ENCODE measurements at places on chromosomes 6 and 20. TPM values are rescaled to one million over a fixed set of nuclear protein-coding genes. Genes with fewer than 3 reads are reported as not detected.

ADGRF5 gene
- total RNA-seq, result 22.3 TPM

DNA sequence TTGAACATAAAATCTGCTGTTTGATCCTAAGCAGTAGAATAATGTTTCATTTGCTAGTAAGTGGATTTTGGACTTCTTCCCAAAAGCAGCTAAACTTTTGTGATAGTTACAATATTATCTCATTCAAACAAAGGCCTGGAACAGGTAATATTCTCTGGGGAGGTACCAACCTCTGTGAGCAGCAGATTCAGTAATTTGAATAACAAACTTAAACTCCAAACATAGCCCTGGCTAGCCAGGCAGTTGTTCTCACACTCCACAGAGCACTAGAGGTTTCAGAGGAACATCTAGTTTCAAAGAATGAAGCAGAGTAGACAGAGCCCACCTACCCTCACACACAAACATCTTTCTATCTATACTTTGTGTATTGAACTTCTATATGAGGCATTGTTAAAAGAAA lies 40.9 kb downstream of the LGSN start:
- H3K4me1 ChIP-seq, result no peaks in the 10 kb centered on the region
- no peaks in the 10 kb centered on the region for H3K27me3 ChIP-seq
- H3K36me3 ChIP-seq, result no peaks in the 10 kb centered on the region
- H3K27ac ChIP-seq, result no peak overlapping the region

DNA sequence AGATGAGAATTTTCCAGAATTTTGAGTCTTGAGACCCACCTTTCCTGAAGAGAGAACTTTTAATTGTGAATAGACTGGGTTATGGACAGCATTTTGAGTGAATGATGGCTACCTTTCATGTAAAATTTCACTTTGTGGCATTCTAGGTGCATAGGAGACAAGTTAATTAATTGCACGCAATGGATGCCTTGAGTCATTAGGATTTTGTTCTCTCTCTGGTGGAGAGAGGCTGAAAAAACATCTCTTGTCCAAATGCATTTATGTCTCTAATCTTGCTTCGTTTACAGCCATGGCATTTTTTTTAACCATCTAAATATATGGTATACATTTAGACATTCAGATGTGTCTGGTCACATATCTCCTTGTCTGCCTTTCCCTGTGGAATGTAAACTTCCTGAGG lies 3.1 kb downstream of the RHAG start:
- no peaks in the 10 kb centered on the region for H3K27me3 ChIP-seq
- no peak overlapping the region for H3K27ac ChIP-seq
- no peak overlapping the region for H3K4me3 ChIP-seq
- DNase-seq, result no peak
- H3K36me3 ChIP-seq, result no peaks in the 10 kb centered on the region

- no peak for DNase-seq
- H3K27me3 ChIP-seq, result no peaks in the 10 kb centered on the region
- H3K4me1 ChIP-seq, result peaks cover 2% of the 10 kb centered on the region
- no peak overlapping the region for H3K4me3 ChIP-seq
- no peak overlapping the region for H3K27ac ChIP-seq
- H3K36me3 ChIP-seq, result no peaks in the 10 kb centered on the region
Observed at GRCh38 chr6:16229700-16230099, 8.7 kb upstream of the GMPR start.

- DNase-seq, result no peak
- H3K27ac ChIP-seq, result no peak overlapping the region
- H3K27me3 ChIP-seq, result no peaks in the 10 kb centered on the region
- H3K4me3 ChIP-seq, result no peak overlapping the region
- no peaks in the 10 kb centered on the region for H3K36me3 ChIP-seq
- no peaks in the 10 kb centered on the region for H3K4me1 ChIP-seq
Observed at GRCh38 chr6:161406646-161407045, 132.8 kb upstream of the AGPAT4 start.

DNA sequence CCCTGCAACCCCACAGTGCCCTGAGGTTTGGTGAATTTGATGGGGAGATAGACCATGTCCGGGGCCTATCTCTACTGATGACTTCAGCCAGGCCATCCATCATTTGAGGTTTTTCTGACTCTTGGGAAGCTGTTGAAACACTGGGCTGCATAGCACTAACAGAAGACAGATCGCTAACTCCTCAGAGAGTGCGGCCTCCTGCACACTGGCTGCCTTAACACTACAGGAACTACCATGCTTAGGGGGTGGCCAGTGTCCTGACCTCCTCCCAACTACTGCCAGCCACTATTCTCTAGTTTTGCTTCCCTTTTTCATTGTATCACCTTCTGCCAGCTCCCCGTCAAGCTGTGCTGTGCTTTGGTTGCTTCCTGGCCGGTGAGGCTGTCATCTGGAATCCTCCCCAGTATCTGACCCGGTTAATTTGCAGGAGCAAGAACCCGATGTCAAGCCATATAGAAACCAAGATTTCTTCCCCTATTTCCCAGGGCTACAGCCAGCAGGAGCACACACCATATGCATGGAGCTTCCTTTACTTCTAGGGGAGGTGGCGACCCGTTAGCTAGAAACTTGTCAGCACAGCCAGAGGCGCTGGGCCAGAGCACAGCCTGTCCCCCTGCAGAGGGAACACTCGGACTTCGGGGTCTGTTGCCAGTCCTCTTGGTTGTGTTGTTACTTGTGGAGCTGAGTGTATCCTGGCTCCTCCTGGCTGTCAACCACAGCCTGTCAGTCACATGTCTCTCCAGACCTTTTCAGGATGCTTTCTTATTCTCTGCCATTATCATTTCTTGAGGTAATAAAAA lies 57.3 kb upstream of the TRAF3IP2 start:
- H3K27me3 ChIP-seq, result no peaks in the 10 kb centered on the region
- no peak overlapping the region for H3K27ac ChIP-seq
- H3K4me1 ChIP-seq, result peaks cover 18% of the 10 kb centered on the region
- no peak for DNase-seq
- H3K4me3 ChIP-seq, result no peak overlapping the region

DNA sequence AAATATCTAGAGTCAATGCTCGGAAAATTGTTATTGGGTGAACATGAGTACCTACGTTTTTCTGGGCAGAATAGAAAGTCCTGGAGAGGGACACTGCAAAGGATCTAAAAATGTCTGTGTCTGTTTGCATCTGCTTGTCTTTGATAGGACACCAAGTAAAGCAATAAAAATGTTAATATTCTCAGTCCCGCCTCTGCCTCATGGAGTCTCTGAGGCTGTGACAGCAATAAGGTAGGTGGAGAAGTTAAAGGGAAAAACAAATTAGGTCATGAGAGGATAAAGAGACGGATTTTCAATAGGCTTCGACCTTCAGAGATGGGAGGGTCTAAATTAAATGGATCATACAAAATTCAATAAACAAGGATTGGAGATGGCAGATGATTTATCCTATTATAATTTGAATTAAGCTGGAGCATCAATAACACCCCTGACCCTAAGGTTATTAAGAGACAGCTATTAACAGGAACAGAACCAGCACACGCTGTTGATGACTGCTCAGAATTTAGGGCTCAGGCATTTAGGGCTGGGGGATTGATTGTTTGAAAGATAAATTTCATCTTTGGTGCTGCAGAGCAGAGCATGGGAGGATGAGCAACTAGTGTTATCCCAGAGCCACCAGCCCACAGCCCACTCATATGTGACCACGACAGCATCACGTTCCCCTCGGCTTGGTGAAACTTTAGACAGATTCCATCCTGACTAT lies 620.3 kb upstream of the CDH4 start:
- H3K27ac ChIP-seq, result no peak overlapping the region
- no peaks in the 10 kb centered on the region for H3K36me3 ChIP-seq
- H3K27me3 ChIP-seq, result no peaks in the 10 kb centered on the region

GRCh38 chr6:148770408-148771211 lies 23.8 kb downstream of the UST start:
- H3K36me3 ChIP-seq, result no peaks in the 10 kb centered on the region
- no peak overlapping the region for H3K4me3 ChIP-seq
- H3K27ac ChIP-seq, result no peak overlapping the region

DNA sequence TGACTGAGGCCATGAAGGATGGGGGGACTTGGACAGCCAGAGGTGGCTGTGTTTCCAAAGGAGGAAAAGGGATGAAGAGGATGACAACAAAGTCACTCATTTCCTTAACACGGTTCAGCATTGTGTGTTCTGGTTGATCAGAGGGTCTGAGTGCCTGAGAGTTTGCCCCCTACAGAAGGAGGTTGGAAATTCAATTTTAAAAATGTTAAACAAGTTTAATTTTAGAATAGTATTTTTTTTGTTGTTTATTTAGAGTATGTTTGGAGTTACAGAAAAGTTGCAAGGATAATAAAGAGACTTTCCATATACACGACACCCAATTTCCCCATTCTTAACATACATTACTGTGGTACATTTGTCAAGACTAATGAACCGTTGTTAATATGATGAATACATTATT lies 10.3 kb upstream of the VAPB start:
- no peak overlapping the region for H3K27ac ChIP-seq
- H3K36me3 ChIP-seq, result no peaks in the 10 kb centered on the region
- no peaks in the 10 kb centered on the region for H3K27me3 ChIP-seq
- no peaks in the 10 kb centered on the region for H3K4me1 ChIP-seq
- DNase-seq, result no peak
- no peak overlapping the region for H3K4me3 ChIP-seq

DNA sequence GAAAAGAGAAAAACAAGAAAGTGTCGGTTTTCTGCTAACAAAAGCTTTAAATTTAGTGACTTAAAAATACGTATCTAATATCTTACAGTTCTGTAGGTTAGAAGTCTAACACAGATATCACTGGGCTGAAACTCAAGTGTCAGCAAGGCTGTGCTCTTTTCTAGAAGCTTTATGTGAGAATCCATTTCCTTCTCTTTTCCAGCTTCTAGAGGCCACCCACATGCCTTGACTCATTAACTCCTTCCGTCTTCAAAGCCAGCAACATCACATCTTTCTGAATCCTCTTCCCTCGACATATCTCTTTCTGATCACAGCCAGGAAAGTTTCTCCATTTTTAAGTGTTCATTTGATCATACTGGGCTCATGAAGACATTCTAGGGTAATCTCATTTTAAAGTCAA lies 262.0 kb downstream of the MAFB start:
- H3K36me3 ChIP-seq, result no peaks in the 10 kb centered on the region
- no peak overlapping the region for H3K4me3 ChIP-seq
- H3K27me3 ChIP-seq, result no peaks in the 10 kb centered on the region
- H3K27ac ChIP-seq, result no peak overlapping the region
- DNase-seq, result no peak

BMP2 gene
- total RNA-seq, result 2.3 TPM

GRCh38 chr20:42701948-42702347 lies 487.8 kb downstream of the PTPRT start:
- no peaks in the 10 kb centered on the region for H3K27me3 ChIP-seq
- DNase-seq, result no peak
- H3K4me3 ChIP-seq, result no peak overlapping the region
- H3K4me1 ChIP-seq, result no peaks in the 10 kb centered on the region

SLC12A5 gene
- 1.2 TPM for total RNA-seq

LTA gene
- total RNA-seq, result not detected

GRCh38 chr6:163915131-163915530 lies 500.6 kb downstream of the QKI start:
- no peaks in the 10 kb centered on the region for H3K36me3 ChIP-seq
- no peak for DNase-seq
- no peaks in the 10 kb centered on the region for H3K4me1 ChIP-seq
- H3K27me3 ChIP-seq, result no peaks in the 10 kb centered on the region

DNA sequence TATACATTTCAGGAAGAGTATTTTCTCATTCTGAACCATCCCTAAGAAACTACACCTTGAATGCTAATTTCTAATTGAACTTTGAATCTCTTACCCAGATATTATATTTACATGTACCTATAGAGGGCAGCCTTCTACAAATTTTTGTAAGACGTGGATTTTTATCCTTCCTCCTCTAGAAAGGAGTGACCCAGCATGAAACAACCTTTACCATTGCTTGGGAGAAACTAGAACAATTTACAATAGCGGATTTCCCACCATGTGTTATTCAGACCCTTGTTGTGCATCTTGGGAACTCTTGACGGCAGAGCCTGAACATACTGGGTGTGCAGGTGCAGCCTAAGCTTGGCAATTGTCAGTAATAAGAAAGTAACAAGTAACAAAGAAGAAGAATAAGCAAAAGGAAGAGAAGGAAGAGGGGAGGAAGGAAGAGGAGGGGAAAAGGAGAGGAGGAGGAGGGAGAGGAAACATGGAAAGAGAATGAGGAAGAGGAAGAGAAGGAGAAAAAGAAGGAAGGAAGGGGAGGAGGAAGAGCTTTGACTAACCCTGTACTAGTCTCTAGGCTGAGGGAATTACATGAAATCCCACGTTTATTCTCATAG lies 10.8 kb upstream of the TAAR1 start:
- H3K27ac ChIP-seq, result no peak overlapping the region
- DNase-seq, result no peak
- H3K36me3 ChIP-seq, result no peaks in the 10 kb centered on the region

Measured in ovary (tissue), 10 donors.